Fibroblast of skin of left quadriceps (primary cell): ENCODE measurements at places on chromosomes 1 and 21.

GRCh38 chr1:115557715-115558114 lies 84.1 kb upstream of the VANGL1 start:
- no peak for DNase-seq

GRCh38 chr1:62321446-62321845 lies 2.2 kb upstream of the KANK4 start:
- DNase-seq, result peak; percentile 36

GRCh38 chr1:172398970-172399755 lies 21.3 kb upstream of the C1orf105 start:
- DNase-seq, result peak; percentile 95

DNA sequence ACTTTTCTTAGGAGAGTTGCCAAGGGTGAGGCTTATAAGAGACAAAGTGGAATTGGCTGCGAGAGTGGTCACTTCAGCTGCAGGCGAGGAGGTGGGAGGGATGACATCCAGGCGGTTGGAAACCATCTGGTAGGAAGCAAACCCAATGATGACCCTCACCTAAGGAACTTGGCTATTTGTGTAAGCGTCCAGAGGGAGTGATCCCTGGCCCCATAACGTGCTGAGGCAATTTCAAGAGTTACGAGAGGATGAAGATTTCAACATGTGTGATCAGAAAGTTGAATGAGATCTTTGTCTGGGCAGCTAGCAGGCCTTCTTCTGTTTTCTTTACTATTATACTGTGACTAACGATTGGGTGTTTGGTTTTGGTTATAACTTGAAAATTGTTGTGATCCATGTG lies 102.7 kb upstream of the VANGL1 start:
- no peak for DNase-seq

GRCh38 chr1:29744684-29745490 lies 508.6 kb downstream of the PTPRU start:
- DNase-seq, result no peak

DNA sequence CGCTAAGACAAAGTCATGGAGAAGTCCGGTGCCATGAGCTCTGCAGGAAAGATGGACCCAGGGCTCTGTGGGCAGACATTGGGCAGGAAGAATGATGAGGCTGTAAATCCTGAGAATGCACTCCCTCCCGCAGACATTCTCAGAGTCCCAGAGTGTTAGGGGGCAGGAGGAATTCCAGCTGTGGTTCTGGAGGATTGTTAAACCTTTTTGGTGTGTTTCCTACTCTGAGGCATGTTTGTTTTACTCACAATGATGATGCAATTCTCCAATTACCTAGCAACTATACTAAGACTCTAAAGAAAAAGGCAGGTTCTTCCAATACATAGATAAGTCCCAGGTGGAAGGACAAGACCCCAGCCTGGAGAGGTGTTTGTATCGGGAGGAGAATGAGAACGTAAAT lies 2.8 kb upstream of the CAPN9 start:
- peak; percentile 25 for DNase-seq

- no peak for DNase-seq
Measured at GRCh38 chr1:35334485-35334884, 66.0 kb downstream of the ZMYM4 start.

- no peak for DNase-seq
Measured at GRCh38 chr1:19310720-19311502, 1.0 kb downstream of the AKR7A2 start.

GRCh38 chr21:30842990-30843389 lies 13.4 kb upstream of the KRTAP7-1 start:
- DNase-seq, result no peak

GRCh38 chr21:44702973-44703730 lies 6.2 kb downstream of the KRTAP10-12 start:
- no peak for DNase-seq

GRCh38 chr1:116126281-116126680 lies 15.1 kb downstream of the MAB21L3 start:
- DNase-seq, result no peak

GRCh38 chr1:112704934-112705627 lies 1.8 kb downstream of the RHOC start:
- DNase-seq, result peak; percentile 93

DNA sequence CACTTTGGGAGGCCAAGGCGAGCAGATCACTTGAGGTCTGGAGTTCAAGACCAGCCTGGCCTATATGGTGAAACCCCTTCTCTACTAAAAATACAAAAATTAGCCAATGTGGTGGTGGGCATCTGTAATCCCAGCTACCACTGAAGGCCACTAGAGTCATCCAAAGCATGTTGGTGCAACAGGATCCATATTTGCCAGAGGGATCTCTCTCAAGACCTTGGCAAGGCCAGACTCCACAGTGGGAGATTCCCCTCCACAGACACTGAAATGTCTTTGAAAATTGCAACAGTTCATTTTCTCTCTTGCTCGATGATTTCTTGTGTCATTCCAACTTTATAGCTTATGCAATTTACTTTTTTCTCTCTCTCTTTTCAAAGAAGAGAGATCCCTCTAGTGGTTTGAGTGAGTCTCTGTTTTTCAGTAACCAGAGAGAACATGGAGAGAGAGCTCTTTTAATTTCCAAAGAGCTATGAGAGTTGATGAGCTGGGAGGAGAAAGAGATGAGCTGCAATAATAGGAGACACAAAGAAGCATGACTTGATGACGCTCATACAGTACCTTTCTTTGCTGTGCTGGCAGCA lies 176.8 kb upstream of the USP25 start:
- no peak for DNase-seq

- DNase-seq, result no peak
Measured at GRCh38 chr1:87393445-87394085, 64.9 kb downstream of the LMO4 start.

DNA sequence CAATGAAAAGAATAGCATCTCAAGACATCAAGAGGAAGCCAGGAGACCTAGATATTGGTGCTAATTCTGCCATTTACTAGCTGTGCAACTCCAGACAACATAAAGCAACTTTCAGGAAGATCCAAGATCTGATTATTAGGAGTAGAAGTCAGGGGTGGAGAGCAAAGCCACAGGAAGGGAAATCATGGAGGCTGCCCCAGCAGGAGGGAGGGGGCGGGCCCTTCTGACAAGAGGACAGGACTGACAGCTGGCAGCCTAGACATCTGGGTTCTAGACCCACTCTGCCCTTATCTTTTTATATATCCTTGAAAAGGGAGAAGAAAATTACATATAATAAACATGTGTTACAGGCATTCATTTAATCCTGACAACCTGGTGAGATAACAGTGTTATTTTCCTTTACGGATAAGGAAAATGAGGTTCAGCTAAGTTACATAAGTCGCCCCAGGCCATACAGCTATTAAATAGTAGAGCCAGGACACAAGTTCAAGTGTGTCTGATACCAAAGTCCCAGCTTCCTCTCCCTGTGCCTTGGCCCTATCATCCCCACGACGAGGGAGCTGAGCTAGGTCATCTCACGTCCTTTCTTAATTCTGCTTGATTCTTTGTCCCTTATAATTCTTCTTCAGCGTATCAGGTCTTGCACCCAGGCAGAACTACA lies 46.6 kb downstream of the ARHGEF11 start:
- no peak for DNase-seq

DNA sequence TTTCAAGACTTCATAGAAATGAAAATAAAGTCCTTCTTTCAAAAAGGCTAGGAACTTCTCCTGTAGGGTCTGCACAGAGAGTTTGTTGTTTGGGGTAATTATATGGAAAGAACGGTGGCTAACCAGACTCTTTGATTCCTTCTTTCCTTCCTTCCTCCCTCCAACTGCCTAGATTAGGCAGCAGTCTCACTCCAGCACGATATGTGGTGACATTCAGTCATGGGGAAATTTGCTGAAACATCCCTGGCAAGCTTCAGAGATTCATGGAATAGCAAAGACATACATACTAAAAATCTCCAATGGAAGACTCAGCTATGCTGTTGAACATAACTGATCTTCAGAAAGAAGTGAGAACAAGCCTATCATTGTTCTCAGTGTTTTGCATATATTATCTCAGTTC lies 4.3 kb downstream of the NTMT2 start:
- DNase-seq, result no peak

DNA sequence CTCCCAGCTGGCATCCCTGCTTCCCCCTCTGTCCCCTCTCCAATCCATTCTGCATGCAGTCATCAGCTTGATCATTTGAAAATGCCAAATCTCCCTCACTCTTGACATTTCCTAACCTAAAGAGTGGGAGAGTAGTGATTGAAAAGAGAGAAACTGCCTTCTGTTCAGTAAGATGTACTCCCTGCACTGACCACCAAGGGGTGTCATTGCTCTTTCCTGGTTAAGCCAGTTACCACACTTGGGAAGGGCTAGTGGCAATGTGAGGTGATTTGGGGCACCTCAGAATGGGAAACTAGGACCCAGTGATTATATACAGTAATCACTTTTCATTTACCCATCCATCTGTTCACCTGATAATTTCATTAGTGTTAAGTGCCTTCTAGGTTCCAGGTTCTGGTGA lies 6.9 kb upstream of the TMEM269 start:
- no peak for DNase-seq
